Muscle of leg (tissue), 16 donors: ENCODE measurements at places on chromosomes 5 and 9.
A peak's percentile ranks its signal among the peaks of the same experiment; 100 is the strongest.

GRCh38 chr5:132489871-132490483 lies 596 bp downstream of the IRF1 start:
- peak; percentile 82 for DNase-seq

- DNase-seq: no peak
Measured at GRCh38 chr5:117077142-117077541, 502.5 kb upstream of the SEMA6A start.

GRCh38 chr9:133099726-133100505 lies 21.1 kb downstream of the RALGDS start:
- DNase-seq: no peak

DNA sequence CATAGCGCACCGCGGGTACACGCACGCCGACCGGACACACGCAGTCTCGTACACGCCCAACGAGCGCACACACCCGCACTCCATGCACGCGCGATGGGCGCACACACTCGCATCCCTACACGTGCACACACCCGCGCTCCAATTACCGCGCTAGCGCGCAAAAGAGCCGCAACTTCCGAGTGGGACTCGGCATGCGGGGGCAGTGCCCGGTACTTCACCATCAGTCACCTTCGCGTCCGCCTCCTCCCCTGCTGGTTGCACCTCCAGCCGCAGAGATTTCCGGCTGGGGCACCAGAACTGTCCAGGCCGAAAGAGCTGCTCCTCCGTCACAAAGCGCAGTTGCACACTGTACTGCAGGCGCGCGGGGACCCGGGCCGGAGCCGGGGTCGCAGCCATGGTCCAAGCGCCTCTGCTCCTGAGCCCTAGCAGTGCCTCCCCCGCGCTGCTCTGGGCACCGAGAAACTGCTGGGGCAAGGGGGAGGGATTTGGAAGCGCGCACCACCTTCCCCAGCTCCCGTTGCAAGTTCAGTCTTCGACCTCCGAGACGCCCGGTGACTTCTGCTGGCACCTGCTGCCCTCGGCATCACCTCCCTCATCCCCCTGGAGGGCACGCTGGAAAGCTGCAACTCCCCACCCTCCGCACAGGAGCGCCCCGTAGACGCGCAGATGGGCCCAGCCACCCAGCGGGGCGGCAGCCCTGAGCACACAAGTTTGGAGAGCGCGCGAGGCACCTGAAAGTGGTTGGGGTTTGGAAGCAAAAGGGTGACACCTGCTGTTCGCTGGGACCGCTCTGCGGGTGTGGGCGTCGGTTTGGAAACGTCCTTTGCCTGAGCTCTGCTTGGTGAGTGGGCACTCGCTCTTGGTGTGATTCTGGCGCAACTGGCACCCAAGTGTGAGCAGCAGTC lies 337.4 kb upstream of the PUM3 start:
- peak; percentile 70 for DNase-seq

- no peak for DNase-seq
Measured at GRCh38 chr5:153403470-153403869, 87.0 kb upstream of the GRIA1 start.
